ENCODE measurements at places on chromosomes 5 and 9.

- DNase-seq: no peak
These were observed 309.1 kb downstream of the ADAMTS6 start for GRCh38 chr5:65172486-65173129.

DNA sequence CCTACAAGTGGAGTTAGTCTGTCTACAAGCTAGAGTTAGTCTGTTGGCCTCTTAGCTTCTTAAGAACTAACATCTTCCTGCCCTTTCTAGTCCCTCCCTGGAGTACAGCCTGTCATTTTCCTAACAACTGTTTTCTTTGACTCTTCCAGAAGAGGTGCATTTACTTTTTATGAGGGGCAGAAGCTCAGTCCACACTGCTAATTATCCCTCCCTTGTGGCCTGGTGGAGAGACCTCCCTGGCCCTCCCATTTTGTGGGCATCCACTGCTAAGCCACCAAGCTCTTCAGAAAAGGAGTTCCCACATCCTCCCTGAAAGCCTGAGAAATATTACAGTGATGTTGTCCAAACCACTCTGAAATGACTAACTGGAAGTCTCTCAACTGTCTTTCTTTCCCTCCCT is 8.0 kb downstream of the MAP1B start:
- no peak for DNase-seq

GRCh38 chr9:136903041-136903554 is 16.8 kb downstream of the TRAF2 start:
- DNase-seq: no peak

GRCh38 chr5:56819060-56819881 is 3.9 kb downstream of the MAP3K1 start:
- DNase-seq: no peak

DNA sequence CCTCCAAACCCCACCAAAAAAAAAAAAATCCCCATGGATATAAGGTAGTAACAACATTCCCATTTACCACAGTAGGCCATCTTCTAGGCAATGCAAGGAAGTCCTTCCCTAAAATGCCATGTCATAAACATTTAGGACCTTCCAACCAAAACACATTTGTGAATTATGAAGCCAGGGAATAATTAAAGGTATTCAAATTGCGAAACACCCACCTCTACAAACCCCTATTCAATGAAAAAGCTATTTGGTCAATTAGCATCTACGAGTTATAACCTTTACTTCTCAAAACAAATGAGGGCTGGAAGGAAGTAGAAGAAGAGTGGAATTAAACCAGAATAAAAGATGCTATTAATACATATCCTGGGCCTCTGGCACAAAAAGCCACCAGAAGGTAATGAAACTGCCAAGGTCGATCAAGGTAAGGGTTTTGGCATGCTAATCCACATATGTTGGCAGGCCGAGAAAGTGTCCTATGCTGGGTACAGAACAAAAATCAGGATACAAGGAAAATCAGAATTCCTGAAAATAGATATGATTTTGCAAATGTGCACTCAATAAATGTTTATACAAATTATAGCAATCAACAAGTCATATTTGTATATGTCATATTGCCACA is 47.7 kb downstream of the MTMR12 start:
- DNase-seq: no peak

GRCh38 chr5:35438786-35439185 is 178.9 kb upstream of the SPEF2 start:
- no peak for DNase-seq

- DNase-seq: no peak
These were observed 16.0 kb upstream of the AFF4 start for GRCh38 chr5:132979367-132979940.

DNA sequence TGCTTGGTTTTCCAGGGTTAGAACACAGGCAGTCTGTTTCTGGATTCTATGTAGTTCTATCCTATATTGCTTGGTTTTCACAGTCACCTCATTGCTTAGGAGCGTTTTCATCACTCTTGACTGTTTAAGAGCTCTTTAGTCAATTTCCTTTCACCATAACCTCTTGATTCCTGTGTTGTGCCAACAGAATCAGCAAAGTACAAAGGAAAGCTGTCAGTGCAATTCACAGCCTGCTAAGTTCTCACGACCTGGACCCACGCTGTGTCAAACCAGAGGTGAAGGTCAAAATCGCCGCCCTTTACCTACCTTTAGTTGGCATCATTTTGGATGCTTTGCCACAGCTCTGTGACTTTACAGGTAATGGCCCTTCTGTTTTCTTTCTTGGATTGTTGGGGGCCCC is 199.9 kb downstream of the DOCK8 start:
- no peak for DNase-seq

- DNase-seq: no peak
These were observed 151.0 kb upstream of the PAPPA start for GRCh38 chr9:116002624-116003023.

DNA sequence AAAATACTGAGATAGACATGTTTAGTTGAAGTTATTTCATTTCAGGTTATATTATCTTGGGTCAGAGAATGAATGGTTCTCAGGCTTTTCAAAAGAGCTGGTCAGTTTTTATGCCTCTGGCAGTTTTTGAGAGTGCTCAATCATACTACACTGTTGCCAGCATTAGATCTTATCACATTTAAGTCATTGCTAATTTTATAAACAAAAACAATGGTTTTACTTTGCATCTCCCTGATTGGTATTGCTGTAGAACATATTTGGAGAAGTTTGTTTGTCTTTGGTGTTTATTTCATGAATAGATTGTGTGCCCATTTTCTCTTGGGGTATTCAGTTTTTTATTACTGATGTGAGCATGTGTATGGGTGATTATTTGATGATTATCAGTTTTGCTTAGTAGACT is 1.5 kb downstream of the CATSPER3 start:
- DNase-seq: no peak

DNA sequence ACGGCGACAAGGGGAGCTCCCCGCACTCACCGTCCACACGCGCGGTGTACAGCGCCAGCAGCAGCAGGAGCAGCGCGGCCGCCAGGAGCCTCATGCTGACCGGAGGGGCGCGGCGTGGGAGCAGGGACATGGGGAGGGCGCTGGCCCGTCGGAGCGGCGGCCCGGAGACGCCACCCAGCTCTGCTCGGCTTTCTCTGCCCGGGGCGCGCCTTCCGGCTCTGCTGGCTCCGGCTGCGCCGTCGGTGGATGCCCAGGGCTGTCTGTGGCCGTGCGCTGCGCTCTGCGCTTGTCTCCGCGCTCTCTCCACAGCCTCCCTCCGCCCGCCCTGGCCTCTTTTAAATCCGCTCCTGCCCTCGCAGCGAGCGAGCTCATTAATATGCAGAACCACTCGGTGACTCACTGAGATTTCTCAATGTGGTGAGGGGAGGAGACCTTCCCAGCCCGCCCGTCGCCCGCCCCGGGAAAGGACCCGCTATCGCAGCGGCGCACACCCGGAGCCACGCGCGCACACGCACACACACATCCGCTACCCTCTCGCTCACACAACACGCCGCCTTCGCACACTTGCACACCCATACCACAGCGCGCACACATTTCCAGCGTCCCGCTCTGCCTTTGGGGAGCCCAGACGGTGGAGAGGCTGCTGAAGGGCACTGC is at the start of gene CXCL14:
TSS of gene CXCL14 (minus strand) at position 307 of the 657 bp plus-strand sequence. CDS start at position 94, 213 bp downstream.
- DNase-seq: no peak

DNA sequence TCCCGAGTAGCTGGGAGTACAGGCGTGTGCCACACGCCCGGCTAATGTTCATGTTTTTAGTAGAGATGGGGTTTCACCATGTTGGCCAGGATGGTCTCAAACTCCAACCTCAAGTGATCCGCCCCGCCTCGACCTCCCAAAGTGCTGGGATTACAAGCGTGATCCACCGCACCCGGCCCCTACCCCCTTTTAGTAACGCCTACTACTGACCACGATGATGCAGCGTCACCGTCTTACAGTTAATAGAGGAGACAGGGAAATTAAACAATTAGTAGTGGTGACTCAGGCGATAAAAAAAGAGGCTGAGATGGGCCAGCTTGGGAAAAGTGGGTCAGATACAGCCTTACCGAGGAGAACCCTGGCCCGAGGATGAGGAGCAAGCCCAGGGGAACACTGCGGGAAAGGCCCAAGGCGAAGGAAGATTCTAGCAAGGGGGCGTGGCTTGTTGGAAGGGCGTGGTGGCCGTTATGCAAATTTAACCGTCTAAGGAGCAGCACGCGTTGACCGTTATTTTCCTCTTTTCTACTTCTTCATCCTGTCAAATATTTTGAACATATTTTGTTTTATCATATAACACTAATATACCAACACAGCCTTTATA is 1.6 kb upstream of the SETX start:
- DNase-seq: no peak
